ENCODE measurements at places on chromosomes 12 and 14. TPM values are rescaled to one million over a fixed set of nuclear protein-coding genes. Genes with fewer than 3 reads are reported as not detected.
A peak's percentile ranks its signal among the peaks of the same experiment; 100 is the strongest.

GRCh38 chr12:92431146-92431545 is 271.6 kb upstream of the PLEKHG7 start:
- DNase-seq, result peak; percentile 6
- no peaks in the 10 kb centered on the region for H3K27me3 ChIP-seq
- no peaks in the 10 kb centered on the region for H3K36me3 ChIP-seq
- no peak overlapping the region for H3K4me3 ChIP-seq
- no peak overlapping the region for H3K27ac ChIP-seq

- peak overlapping the region; percentile 63 for H3K4me3 ChIP-seq
- peak; percentile 88 for DNase-seq
- H3K27ac ChIP-seq, result no peak overlapping the region
- peaks cover 52% of the 10 kb centered on the region for H3K4me1 ChIP-seq
These were observed 1.5 kb downstream of the IRF2BPL start for GRCh38 chr14:77026930-77027537.

DNA sequence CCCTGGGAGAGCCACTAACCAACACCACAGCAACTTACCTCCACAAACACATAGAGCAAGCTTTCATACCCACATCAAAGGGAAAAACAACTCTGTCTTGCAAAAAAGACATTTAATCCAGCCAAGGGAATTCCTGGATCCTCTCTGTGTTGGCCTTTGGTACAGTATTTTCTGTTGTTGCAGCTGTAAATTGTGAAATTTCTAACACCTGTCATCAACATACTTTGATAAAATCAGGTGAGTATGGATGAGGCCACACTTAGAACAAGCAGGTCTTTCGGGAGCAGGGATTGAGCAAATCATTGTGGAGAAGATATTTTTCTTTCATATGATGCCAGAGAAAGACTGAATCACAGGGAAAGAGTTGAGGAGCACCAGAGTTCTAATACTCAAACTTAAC is 89.3 kb downstream of the SPTSSA start:
- no peaks in the 10 kb centered on the region for H3K27me3 ChIP-seq
- no peaks in the 10 kb centered on the region for H3K36me3 ChIP-seq
- DNase-seq, result no peak
- no peak overlapping the region for H3K4me3 ChIP-seq
- H3K27ac ChIP-seq, result no peak overlapping the region
- H3K4me1 ChIP-seq, result peaks cover 3% of the 10 kb centered on the region

GRCh38 chr14:39230416-39231035 is 3.2 kb upstream of the MIA2 start:
- DNase-seq, result no peak
- H3K36me3 ChIP-seq, result no peaks in the 10 kb centered on the region
- no peak overlapping the region for H3K27ac ChIP-seq
- H3K4me1 ChIP-seq, result no peaks in the 10 kb centered on the region

DNA sequence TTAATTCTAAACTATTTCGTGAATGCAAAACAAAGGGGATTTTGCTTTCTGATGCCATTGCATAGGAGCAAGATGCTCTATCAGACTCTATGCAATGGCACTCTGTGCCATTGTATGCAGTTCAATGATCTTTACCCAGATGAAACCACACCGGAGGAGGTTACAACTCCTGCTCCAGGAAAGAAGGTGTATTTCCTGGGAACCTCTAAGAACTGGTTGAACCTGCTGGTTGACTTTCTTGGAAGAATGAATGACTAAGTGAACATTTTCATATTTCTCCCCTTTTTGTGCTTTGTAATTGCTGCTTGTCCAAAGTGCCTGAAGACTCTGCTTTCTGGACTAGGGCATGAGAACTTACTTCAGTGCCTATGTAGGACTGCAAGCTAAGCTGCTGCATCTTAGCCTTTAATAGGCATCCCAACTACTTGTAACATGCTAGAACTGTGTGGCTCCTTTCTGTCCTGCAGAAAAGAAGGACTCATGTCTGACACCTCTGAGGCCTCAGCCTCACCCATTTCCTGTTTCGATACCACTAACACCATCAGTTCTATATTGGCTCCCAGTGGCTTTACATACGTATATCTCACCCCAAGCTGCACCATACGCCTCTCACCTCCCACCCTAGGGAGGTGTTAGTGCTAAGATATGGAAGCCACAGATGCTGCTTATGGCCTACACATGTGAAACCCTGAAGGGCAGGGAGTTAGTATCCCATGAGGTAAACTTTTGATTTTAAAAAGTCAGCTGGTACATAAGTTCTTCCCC is 193.5 kb upstream of the CNOT2 start:
- no peaks in the 10 kb centered on the region for H3K4me1 ChIP-seq
- no peak overlapping the region for H3K4me3 ChIP-seq
- no peaks in the 10 kb centered on the region for H3K36me3 ChIP-seq
- no peak overlapping the region for H3K27ac ChIP-seq

DNA sequence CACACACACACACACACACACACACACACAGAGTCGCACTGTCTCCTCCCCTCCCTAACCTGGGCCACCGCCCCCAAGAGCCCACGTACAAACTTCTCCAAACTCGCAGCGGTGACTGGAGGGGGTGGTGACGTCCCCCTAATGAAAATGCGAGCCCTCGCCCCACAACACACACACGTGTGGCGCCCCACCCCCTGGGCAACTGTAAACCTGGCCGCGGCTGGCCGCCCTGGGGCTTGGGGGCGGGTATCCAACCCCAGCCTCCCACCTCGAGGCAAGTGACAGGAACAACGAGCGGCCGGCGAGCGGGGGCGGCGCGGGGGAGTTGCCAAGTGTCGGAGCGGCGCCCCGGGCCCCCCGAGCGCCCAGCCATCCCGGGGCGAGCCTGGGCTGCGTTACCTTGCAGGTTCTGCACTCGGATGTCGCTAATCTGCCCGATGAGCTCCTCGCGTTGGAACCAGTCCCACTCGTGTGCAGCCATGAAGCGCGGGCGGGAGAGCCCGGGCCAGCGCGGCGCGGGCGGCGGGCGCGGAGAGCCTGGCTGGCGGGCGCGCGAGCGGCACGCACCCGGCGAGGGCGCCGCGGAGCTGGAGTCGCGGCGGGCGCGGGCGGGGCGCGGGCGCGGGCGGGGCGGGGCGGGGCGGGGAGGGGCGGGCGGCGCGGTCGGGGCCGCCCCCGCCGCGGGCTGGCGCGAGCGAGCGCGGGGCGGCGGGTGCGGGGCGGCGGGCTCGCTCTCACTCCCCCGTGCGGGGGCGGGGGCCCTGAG is at the start of gene CLMN:
Gene CLMN (minus strand): TSS at position 597 of the 766 bp plus-strand sequence. CDS start 116 bp downstream, at position 481.
- H3K27ac ChIP-seq, result no peak within 1 kb of the TSS
- peak; percentile 85 for DNase-seq
- H3K4me1 ChIP-seq, result peaks cover 20% of the 10 kb centered on the region
- no peaks in the 10 kb centered on the region for H3K36me3 ChIP-seq
- H3K4me3 ChIP-seq, result peak within 1 kb of the TSS; percentile 89

DNA sequence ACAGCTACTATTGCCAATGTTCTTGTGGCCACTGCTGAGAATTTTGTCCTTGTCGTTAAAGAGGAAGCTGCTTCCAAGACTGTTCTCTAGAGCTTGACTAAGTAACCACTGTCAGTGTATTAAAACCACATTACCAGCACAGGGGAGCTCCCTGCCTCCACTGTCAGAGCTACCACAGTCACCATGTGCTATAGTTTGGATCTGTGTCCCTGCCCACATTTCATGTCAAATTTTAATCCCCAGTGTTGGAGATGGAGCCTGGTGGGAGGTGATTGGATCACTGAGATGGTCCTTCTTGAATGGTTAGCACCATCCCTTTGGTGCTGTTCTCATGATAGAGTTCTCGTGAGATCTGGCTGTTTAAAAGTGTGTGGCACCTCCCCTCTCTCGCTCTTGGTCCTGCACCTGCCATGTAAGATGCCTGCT is 23.2 kb upstream of the RAP1B start:
- H3K4me1 ChIP-seq, result no peaks in the 10 kb centered on the region
- no peak overlapping the region for H3K27ac ChIP-seq
- no peak for DNase-seq
- no peaks in the 10 kb centered on the region for H3K36me3 ChIP-seq

DNA sequence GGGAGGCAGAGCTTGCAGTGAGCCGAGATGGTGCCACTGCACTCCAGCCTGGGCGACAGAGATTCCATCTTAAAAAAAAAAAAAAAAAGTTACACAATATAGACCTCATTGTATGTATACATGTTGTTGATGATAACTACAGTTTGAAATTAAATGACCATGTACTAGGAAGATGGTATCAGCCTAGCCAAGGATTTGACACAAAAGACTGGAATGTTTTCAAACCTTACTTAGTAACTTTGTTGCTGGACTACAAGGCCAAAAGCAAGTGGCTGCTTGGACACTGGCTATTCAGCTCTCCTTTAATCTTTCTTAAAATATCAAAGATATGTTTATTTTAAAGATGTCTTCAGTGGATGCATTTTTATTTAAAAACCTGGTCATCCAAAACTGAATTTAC is 18.9 kb upstream of the NUDT4 start:
- H3K27ac ChIP-seq, result no peak overlapping the region
- no peak overlapping the region for H3K4me3 ChIP-seq
- no peaks in the 10 kb centered on the region for H3K27me3 ChIP-seq
- no peak for DNase-seq

DNA sequence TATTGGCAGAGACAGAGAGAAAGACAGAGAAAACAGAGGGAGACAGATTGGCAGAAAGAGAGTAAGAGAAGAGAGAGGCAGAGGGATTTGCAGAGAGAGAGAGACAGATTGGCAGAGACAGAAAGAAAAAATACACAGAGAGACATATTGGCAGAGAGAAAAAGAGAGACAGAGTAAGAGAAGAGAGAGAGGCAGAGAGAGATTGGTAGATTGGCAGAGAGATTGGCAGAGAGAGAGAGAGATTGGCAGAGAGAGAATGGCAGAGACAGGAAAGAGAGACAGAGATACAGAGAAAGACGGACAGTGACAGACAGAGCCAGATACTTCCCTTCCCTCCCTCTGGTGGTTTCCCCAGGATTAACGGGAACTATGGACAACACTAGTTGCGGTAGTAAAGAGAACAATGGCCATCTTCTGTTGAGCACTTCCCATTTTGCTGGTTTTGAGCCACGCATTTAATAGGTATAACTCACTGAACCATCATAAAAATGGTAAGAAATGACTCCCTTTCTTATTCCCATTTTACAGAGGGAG is 2.6 kb upstream of the NOS1 start:
- no peak overlapping the region for H3K4me3 ChIP-seq
- DNase-seq, result peak; percentile 55
- H3K36me3 ChIP-seq, result no peaks in the 10 kb centered on the region
- peaks cover 84% of the 10 kb centered on the region for H3K27me3 ChIP-seq
- peaks cover 5% of the 10 kb centered on the region for H3K4me1 ChIP-seq
- H3K27ac ChIP-seq, result no peak overlapping the region

GRCh38 chr14:38749936-38750335 is 353.1 kb downstream of the SEC23A start:
- H3K27me3 ChIP-seq, result no peaks in the 10 kb centered on the region

GRCh38 chr14:64563696-64564095 is 13.9 kb downstream of the PPP1R36 start:
- no peak overlapping the region for H3K4me3 ChIP-seq
- H3K27me3 ChIP-seq, result no peaks in the 10 kb centered on the region
- H3K36me3 ChIP-seq, result no peaks in the 10 kb centered on the region

DNA sequence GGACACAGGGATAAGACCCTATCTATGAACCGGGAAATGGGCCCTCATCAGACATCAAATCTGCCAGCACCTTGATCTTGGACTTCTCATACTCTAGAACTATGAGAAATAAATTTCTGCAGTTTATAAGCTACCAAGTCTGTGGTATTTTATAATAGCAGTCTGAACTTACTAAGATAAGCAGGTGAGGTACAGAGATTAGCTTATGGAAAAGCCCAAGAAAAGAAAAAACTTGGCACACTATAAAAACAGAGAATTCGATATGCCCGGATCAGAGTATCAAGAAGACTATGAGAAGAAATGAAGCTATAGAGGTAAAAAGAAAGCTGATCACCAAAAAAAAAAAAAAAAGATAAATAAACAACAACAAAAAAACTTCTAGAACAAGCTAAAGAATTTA is 52.6 kb downstream of the EEA1 start:
- H3K36me3 ChIP-seq, result no peaks in the 10 kb centered on the region
- peaks cover 4% of the 10 kb centered on the region for H3K4me1 ChIP-seq
- no peak overlapping the region for H3K4me3 ChIP-seq
- DNase-seq, result no peak

DNA sequence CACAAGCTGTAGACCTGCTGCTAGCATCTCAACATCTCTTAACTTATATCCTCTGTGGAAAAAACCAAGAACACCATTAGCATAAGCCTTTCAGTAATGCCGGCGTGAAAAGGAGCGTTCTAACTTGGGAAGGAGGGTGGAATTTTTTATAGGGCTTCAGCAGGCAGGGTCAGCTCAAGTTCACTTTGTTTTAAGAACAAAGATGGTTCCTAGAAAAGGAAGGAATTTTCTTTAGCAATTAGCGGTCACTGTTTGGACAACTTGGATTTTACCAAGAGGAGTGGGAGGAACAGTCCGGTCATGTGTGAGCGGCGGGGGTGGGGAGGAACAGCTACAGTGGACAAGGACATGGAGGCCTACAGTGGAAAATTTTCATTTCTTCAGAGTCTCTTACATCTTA is 35.9 kb downstream of the BBS10 start:
- no peaks in the 10 kb centered on the region for H3K27me3 ChIP-seq
- H3K4me1 ChIP-seq, result peaks cover 5% of the 10 kb centered on the region
- no peaks in the 10 kb centered on the region for H3K36me3 ChIP-seq
- DNase-seq, result no peak
- H3K27ac ChIP-seq, result no peak overlapping the region
- no peak overlapping the region for H3K4me3 ChIP-seq

GRCh38 chr14:31858868-31859267 is 218.2 kb upstream of the ARHGAP5 start:
- H3K4me3 ChIP-seq, result no peak overlapping the region
- no peaks in the 10 kb centered on the region for H3K27me3 ChIP-seq
- no peaks in the 10 kb centered on the region for H3K36me3 ChIP-seq

DNA sequence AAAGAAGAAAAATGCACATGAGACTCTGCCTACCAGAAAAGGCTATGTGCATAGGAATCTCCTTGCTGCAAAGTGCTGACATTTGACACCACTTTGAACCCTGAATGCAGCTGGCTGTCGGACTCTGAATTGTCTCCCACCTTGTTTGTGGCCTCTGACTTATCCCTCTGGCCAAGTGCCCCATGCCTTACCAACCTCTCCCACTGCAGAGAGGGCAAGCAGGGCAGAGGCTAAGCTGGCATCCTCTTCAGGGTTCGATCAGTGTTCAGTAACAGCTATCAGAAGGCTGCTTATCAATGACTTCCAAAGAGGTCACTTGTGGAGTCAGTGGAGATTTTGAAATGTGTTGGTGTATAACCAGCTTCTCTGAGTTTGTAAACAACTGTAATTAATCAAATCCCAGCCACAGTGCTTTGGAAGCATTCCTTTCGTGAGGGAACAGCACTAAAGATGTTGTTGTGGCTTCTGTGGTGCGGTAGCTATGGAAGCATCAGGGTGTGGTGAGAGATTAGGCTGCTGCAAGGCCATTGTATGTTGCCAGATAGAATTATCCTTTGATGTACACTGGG is 22.6 kb upstream of the BMP4 start:
- H3K27ac ChIP-seq, result no peak overlapping the region
- peaks cover 16% of the 10 kb centered on the region for H3K4me1 ChIP-seq
- H3K4me3 ChIP-seq, result no peak overlapping the region

- H3K4me1 ChIP-seq, result no peaks in the 10 kb centered on the region
- no peak overlapping the region for H3K4me3 ChIP-seq
- no peak for DNase-seq
- no peaks in the 10 kb centered on the region for H3K27me3 ChIP-seq
These were observed 389.6 kb downstream of the LRIG3 start for GRCh38 chr12:58530742-58531062.

Gene BTG1
- total RNA-seq, result 25.2 TPM

Gene KRT6B
- total RNA-seq, result not detected

Gene GALNT8
- 2.6 TPM for total RNA-seq

Gene SAMD15
- 2.2 TPM for total RNA-seq
